ENCODE measurements at places on chromosomes 1 and 21. TPM values are rescaled to one million over a fixed set of nuclear protein-coding genes. Genes with fewer than 3 reads are reported as not detected.

The PEA15 gene
- 244 TPM for total RNA-seq

The SYNC gene
- total RNA-seq, result 17.2 TPM

The SPRR2G gene
- not detected for total RNA-seq

The PDE9A gene
- total RNA-seq, result 15.3 TPM

The IGFN1 gene
- 3.8 TPM for total RNA-seq

The TUFT1 gene
- 6.3 TPM for total RNA-seq
